Femur (tissue), 1 donor: ENCODE measurements at places on chromosomes 11 and 22.

DNA sequence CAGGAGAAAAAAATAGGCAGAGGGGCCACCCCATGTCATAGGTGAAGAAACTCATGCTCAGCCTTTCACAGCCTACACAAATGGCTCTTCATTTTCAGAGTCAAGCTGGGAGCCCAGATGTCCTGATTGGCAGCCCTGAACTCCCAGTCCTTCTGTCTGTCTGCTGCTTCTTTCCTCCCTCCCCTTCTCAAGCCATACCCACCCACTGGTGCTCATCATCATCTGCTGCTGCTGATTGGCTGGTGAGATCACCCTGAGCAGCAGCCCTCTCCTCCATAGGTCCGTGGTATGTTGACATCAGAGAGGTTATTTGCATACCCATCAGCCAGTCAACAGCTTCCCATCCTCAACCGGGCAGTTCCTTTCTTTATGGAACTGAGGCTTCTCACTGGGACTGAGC is 46.1 kb upstream of the PRDM11 start:
- DNase-seq: no peak

DNA sequence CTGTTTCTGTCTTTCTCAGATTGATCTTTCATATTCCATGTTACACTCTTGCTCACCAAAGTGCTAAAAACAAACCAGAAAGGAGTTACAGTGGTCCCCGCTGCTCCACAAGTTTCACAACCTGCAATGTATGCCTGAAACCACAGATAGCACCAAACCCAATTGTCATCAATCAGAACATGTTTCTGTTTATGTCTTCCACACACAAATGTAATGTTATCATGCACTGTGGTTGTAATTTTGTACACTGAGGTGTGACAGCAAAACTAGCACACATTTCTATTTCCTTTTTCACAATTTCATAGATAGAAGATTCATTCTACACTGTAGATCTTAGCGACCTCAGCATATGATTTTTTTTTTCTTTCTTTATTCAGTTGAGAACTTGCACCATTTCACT is 1045.9 kb upstream of the RAG2 start:
- DNase-seq: no peak

GRCh38 chr11:59560290-59560701 is 49.0 kb downstream of the OR4D9 start:
- DNase-seq: peak; percentile 87

- no peak for DNase-seq
Measured at GRCh38 chr22:42154293-42155052, 23.9 kb upstream of the CYP2D6 start.

GRCh38 chr11:65419460-65419771 is 3.2 kb upstream of the NEAT1 start:
- DNase-seq: no peak
